Activated CD4-positive, alpha-beta T cell treated with anti-CD3 and anti-CD28 coated beads, Interleukin-2, amount 50 U/mL, for 4 hours (primary cell): ENCODE measurements at places on chromosomes 11 and 22.

GRCh38 chr11:68127714-68128681 is 6.8 kb upstream of the CHKA start:
- DNase-seq: no peak

GRCh38 chr22:25637032-25637431 is 72.6 kb downstream of the GRK3 start:
- no peak for DNase-seq

- no peak for DNase-seq
These were observed 52.6 kb downstream of the ABTB2 start for GRCh38 chr11:34305193-34305592.

DNA sequence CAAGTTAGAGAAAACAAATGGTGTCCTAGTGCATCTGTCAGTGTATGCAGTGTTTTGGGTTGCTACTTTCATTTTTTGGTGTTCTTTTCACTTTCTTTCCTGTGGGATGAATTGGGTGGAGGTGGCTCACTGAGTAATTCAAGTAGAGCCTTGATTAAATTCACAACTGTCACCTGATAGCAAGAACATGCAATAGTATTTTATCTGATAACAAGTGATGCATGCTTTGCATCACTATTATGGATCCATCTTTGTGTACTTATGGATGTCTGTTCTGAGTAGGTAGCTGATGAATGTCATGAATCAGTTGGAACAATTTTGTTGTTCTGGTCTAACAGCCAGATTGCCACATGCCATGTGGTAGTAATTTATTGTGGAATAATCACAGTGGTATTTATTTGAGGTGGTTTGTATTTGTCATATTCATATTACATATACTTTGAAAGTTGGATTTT is 87.5 kb downstream of the DDX10 start:
- DNase-seq: no peak

DNA sequence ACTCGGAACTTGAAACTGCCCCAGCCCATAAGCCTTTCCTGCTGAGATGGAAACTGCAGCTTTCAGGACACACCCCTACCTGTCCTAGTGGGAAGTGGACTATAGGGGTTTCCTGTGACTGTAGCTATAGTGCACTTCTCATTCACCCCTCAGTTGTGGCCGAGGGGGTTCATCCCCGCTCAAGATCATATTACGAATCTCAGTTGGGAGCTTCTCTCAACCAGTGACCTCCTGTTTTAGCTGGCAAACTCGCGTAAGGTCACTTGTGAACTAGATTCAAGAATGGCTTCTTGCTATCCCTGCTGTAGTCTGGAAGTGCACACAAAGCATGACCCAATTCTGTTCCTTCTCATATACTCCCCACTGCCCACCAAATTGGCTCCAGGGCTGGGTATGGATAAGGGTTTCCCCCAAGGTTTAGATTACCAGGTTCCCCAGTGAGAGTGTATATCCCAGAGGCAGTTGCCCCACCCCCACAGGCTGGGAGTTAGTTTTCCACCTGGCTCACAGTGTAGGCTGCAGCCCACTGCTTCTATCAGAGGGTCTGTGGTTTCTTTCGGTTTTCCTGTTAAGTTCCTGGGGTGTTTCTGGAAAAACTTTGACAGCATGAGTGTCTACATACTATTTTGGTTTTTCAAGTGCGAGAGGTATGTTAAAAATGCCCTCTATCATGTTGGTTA is 812.9 kb downstream of the JRKL start:
- no peak for DNase-seq

- DNase-seq: no peak
These were observed 14.2 kb upstream of the OMP start for GRCh38 chr11:77088236-77089003.

- DNase-seq: no peak
These were observed 76.1 kb downstream of the PGR start for GRCh38 chr11:101053492-101053891.

DNA sequence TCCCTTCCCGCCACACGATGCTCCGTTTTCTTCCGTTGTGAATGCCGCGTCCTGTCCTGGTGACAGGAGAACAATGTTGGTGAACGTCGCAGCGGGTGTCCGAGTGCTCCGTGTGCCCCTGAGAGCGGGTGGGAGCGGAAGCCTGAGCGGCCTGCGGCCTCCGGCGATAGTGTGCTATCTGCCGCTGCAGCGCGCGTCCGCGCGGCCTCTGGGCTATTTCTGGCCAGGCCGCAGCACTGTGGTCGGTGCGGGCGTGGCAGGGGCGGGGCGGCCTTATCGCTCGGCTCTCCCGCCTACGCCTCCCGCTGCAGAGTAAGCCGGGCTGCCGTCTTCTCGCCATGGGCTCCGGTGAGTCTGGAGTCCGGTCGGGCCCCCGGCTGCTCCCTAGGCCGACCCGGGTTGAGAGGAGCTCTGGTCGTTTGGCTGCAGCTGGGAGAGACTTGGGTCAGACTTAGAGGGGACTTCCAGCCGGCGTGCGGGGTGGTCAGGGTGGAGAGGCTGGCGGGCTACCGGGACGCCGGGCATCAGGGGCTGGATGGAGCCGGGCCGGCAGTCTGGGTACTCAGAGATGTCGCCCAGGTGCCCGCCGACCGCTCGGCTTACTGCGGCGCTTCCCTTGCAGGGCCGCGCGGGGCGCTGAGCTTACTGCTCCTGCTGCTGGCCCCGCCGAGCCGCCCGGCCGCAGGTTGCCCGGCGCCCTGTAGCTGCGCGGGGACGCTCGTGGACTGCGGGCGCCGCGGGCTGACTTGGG is at the start of gene GP1BB:
Gene GP1BB (plus strand): TSS at position 308 of the 751 bp plus-strand sequence. CDS start 31 bp downstream, at position 339.
- DNase-seq: no peak

DNA sequence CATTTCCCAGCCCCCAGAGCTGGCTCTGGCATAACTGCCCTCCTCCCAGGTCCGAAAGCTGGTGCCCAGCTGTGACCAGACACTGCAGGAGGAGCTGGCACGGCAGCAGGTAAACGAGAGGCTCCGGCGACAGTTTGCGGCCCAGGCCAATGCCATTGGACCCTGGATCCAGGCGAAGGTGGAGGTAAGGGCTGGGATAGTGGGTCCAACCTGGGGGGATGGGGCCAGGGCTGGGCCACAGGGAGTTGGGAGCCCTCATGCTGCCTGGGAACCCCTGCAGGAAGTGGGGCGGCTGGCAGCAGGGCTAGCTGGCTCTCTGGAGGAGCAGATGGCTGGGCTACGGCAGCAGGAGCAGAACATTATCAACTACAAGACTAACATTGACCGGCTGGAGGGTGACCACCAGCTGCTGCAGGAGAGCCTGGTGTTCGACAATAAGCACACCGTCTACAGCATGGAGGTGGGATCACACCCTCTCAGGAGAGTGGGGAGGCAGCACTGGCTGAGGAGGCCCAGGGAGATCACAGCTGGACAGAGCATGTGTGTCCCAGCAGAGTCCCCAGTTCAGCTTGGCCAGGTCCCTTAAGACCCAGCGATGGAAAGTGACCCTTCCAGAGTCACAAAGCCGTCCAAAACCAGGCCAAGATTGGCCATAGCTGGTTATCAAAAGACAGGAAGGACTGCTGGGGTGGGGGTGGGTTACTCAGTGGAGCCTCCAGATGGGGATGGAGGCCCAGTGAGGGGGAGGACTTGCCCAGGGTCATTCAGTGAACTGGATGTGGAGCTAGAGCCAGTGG is 7.0 kb downstream of the CTSF start:
- no peak for DNase-seq

- no peak for DNase-seq
These were observed 44.9 kb downstream of the OSBPL5 start for GRCh38 chr11:3120071-3120792.

- no peak for DNase-seq
These were observed at the start of gene SCN2B for GRCh38 chr11:118175993-118176777. Gene SCN2B (minus strand): TSS chr11:118176639. CDS start chr11:118176431, 208 bp downstream.

- no peak for DNase-seq
These were observed 620 bp downstream of the OR4C16 start for GRCh38 chr11:55572548-55572947.
